ENCODE measurements at places on chromosomes 11 and 22. TPM values are rescaled to one million over a fixed set of nuclear protein-coding genes. Genes with fewer than 3 reads are reported as not detected.

GRCh38 chr11:117796872-117797529 is at the start of gene DSCAML1:
Gene DSCAML1, minus strand, starts transcription at chr11:117797216. Its CDS starts 137 bp downstream, at chr11:117797079.
- peak within 1 kb of the TSS; percentile 43 for H3K4me3 ChIP-seq
- DNase-seq = peak; percentile 32
- peaks cover 15% of the 10 kb centered on the region for H3K4me1 ChIP-seq
- H3K27ac ChIP-seq = no peak within 1 kb of the TSS
- H3K36me3 ChIP-seq = no peaks in the 10 kb centered on the region

The A4GALT gene
- not detected for total RNA-seq

DNA sequence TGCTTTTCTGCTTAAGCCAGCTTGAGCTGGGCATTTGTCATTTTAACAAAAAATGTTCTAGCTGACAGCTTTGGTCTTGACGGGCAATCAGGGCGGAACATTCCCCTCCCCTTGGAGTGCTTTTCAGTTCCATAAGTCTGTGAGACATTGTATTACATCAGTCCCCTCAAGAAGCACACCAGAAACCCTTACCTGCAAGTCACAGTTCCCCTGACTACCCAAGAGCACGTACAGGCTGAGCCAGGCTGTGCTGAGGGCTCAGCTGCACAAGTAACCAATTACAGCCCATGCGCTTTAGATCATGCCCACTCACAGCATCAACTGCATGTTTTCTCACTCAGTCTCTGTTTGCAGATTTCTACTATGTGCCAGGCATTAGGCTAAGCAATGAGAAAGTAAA is 19.1 kb downstream of the HIRA start:
- no peaks in the 10 kb centered on the region for H3K27me3 ChIP-seq
- no peak overlapping the region for H3K4me3 ChIP-seq
- no peak overlapping the region for H3K27ac ChIP-seq
- no peak for DNase-seq

DNA sequence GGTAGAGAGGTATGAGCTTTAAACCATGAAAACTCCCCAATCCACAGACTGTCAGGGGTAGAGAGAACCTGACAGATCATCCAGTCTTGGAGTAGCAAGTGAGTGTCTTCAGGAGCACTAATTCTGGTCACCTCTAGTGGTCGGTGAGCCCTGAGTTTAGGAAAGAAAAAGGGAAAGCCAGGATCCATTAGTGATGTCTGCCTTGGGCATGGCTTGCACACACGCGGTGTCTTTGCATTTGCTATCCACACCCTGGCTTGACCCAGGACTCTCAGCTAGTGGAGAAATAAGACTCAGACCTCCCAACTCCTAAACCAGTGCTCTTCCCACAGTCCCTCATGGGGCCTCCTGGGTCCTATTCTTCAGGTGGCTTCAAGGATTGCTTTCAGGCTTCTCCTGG is 19.3 kb downstream of the POU2F3 start:
- peaks cover 9% of the 10 kb centered on the region for H3K4me1 ChIP-seq
- H3K27ac ChIP-seq = no peak overlapping the region
- peaks cover 54% of the 10 kb centered on the region for H3K27me3 ChIP-seq
- DNase-seq = no peak

The APOL5 gene
- total RNA-seq = not detected

All from activated naive CD4-positive, alpha-beta T cell treated with anti-CD3 and anti-CD28 coated beads for 36 hours (primary cell).